Fibroblast of pulmonary artery (primary cell): ENCODE measurements at places on chromosomes 2 and 18.

DNA sequence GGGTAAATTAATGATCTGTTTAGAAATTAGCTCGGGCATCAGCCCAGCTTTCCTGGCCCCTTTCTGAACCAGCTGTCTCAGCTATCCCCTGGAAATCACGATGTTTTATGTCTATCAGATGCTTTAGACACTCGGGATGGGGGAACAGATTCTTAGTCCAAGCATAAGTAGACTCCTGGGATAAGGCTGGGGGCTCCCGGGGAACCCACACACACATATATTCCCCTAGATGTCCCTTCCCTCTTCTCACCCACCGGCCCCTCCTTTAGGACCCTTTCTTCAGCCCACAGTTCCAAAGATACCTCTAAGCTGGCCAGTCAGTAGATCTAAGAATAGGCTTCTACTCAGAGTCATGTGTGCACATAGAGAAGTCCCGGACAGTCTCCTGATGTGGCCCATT, 151.5 kb upstream of the COPS8 start:
- DNase-seq = no peak

GRCh38 chr2:43276266-43276941, 50.0 kb upstream of the ZFP36L2 start:
- DNase-seq = no peak

- peak; percentile 71 for DNase-seq
Measured at GRCh38 chr18:22433956-22434355, 16.2 kb upstream of the CTAGE1 start.

DNA sequence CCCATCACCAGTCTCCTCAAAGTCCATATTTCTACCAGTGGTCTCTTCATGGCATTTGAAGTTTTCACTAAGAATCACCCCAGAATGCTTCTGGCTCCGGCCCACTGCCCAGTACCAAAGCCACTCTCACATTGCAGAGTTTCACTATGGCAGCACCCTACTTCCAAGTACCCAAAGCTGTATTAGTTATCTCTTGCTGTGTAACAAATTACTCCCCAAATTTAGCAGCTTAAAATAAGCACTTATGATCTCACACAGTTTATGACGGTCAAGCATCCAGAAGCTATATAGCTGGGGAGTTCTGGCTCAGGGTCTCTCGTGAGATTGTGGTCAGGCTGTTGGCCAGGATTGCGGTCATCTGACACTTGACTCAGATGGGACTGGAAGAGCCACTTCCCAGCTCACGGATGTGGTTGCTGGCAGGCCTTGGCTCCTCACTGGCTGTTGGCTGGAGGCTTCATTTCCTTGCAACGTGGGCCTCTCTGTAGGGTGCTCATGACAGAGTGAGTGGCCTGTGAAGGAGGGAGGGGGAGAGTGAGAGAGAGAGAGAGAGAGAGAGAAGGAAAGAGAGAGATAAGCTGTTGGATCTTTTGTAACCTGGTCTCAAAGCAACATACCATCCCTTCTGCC, 189.5 kb downstream of the CTIF start:
- peak; percentile 99 for DNase-seq

DNA sequence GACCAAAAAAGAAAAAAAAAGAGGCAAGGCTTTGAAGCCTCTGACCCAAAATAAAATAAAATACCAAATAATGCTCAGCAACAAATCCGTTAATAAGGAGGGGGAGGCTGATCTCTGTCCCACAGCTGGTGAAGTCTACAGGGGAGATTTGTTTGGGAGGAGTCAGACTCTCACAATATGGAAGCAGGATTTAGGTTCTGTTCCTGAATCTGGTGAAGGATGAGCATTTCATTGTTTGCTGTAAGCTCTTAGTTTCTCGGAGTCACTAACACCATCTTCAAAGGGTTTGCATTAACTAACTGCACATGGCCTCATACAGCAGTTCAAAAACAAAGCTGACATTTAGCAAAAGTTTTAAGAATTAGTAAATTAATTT, 339.4 kb upstream of the TNP1 start:
- DNase-seq = no peak

DNA sequence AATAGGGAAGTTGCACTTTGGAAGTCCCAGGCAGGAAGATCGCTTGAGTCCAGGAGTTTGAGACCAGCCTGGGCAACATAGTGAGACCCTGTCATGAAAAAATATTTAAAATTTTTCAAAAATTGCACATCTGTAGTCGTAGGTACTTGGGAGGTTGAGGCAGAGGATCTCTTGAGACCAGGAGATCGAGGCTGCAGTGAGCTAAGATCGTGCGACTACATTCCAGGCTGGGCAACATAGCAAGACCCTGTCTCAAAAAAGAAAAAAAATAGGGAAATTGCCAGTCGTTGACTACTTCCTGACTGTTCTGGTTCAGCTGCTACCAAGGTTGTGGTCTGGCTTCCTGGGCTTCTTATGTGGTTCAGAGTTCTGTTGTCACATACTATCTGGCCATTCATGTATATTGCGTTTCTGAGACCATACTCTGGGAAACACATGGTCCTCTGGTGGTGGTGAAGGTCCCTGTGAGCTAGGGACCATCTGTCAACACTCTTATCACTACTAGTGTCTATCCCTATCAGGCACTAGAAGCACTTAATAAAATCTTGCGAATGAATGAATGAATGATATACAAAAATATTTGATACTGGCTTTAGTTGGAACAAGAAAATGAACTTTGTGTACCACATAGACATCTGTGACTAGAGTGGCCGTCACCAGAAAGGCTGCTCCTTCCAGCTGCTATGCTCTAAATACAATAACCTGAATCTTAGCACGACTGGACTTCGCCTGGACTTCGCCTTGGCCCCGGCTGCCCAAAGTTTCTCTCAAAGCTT, 861 bp upstream of the KLHL23 start:
- DNase-seq = no peak

DNA sequence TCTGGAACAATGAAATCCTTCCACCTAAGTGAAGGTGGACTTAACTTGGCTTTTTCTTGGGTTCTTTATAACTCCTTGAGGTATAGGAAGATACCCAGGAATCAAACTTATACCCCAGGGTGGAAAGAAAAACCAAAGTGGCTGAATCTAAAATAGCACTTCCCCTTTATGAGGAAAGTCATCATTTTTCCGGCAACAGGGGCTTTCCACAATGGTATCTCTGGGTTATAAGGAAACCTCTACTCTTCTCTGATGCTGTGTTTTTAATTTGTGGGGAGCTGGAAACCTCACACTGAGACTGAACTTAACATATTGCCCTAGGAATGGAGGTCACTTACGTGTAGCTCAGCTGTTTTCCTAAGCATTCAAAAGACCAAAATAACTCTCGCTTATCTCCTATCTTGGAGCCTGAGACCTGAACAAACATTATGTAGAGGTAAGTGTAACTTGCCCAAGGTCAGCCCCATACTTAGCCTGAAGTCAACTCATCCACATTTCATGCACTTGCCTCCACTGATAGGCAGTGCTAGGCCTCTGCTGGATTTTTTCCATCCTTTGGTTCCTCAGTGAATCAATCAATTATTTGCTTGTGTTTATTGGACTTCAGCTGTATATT, 117.9 kb downstream of the SETBP1 start:
- DNase-seq = no peak

- no peak for DNase-seq
Measured at GRCh38 chr18:32386471-32386870, 84.2 kb downstream of the GAREM1 start.

DNA sequence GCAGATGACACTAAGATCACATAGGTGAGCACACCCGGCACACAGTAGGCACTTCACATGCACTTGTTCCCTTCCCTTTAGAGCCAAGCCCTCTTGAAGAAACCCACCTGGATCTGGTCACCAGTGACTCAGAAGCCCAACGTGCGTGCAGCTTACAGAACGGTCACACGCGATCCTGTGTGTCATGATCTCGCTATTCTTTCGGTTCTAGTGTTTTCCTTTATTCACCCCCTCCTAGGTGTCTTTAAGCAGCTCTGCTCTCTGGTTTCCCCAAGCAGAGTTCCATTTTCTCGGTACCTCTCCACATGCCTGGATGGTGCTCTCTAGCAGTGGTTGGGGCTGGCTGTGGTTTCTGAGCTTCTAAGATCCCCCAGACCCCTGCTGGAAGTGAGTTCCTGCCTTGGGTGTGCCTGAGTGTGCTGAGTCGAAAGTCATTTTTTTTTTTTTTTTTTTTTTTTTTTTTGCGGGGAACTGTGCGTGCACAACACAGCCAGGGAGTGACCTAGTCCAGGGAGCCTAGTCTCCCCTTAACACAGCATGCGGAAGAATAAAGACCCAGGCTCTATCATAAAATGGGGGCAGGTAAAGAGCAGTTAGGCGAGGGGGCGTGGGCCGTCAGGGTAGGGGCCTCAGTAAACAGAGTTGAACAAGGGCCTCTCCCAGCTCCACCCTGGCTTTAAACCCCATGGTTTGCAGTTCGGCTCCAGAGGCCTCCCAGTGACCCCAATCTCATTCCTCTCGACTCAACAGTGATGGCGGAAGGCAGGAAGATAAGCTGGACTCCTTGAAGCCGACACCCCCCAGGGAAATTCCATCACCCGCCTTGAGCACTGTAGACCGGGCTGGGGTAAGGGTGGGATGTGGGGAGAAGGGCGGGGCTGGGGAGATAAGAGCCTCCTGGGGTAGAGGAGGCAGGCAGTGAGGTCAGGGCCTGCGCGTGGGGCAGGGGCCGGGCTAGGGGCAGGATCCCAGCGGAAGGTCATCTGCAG, 29.8 kb upstream of the DNMT3A start:
- DNase-seq = no peak

DNA sequence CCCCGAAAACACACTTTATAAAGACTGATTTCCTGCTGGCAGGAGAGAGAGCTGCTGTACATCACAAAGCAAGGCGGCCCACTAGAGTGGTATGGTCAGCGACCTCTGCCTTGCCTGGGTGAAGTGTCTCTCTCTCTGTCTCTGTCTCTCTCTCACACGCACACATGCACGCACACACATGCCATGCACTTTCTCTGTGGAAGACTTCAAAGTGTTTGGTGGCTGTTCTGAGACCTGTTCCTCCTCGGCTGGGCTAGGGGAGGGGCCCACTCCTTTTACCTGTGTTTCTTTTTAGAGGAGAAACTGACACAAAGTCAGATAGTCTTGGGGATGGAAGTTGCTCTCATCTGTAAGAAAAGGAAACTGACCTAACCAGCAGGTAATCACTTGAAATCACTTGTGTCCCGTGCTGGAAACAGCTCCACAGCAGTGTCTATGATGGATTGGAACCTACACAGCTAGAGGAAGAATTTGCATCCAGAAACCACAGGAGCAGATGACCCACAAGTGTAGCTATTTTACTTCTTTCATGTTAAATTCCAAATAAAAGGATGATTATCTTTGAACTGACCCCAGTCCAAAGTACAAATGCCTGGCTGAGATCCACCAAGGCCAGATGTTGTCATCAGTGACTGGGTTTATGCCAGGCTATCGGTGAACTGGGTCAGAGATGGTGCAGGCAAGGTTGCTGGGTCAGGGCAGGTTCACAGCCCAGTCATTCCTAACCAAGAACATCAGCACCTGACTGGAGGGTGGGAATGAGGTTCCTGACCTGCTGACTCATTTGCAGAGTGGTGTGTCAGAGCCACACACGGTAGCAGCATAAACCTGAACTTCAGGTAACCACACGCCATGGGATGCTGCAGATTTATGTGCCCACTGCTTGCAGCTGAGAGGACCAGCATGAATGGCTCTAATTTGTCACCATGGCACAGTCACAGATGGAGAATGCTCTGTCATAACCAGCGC, 63.0 kb downstream of the NPAS2 start:
- DNase-seq = no peak

GRCh38 chr2:175948191-175948590, 53.9 kb downstream of the LNPK start:
- no peak for DNase-seq

- DNase-seq = no peak
Measured at GRCh38 chr2:195461010-195461409, 196.0 kb upstream of the SLC39A10 start.
